ENCODE measurements at places on chromosomes 4 and X.

DNA sequence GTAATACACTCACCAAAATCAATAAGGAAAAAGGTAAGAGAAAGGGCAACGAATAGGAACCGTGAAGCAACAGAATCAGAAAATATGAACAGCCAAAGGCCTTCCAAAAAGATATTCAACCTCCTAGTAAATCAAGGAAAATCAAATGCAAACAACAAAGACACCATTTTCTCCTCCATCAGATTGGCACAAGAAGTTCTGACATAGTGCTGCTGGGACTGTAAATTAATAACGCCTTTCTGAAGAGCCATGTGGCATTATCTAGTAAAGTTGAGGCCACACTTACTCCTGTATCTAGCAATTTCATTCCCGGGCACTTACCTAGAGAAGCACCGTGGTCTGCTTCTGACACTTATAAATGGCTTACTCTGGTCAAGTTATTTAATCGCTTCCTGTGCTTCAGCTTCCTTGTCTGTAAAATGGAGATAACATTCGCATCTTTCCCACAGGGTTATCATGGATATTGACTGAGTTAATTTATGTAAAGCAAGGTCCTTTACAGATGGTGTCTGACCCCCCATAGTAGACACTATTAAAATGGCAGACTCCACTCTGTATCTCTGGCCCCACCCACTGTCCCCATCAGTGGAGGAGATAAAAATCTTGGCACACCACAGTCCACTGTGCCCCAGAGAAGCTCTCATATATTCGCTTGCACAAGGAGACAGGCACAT lies 20.5 kb upstream of the ENPP6 start:
- no peak for DNase-seq

DNA sequence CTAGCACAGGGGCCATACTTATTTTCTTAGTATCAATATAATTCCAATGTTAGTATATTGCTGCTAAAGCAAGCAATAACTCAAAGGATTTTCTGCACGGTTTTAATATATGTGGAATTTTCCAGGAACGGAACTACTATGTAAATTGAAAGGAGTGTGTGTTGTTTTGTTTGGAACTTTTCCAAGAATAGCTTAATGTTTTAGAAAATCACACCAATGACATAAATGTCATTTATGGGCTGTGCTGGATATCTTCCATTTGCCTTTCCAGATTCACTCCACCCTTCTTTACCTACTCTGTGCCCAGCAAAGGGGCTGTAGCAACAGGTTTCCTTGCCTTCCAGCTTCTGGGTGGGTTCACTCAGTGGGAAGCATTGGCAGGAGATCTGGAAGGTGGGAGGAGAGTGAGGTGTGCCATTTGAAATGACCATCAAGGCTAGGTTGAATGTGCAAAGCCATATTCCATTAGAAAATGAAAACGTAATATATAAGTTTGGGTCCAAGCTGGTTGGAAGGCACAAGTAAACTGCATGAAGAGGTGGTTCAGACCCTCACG lies 25.2 kb upstream of the ZFX start:
- no peak for DNase-seq

DNA sequence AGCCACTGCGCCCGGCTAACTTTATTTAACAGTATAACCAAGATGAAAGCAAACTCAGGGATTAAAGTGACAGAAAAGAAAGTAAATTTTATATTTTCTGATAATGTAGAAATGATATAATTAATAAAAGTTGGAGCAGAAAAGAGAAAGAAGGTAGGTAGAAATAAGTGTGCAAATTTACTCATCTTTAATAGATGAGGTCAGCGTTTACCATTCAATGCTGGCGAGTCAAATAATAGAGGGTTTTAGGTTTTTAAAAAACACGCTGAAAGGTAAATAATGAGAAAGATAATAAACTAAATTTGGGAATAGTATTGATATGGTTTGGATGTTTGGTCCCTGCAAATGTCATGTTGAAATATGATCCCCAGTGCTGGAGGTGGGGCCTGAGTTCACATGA lies 13.6 kb downstream of the CDKN2AIP start:
- no peak for DNase-seq

GRCh38 chrX:11188664-11189063 lies 77.5 kb downstream of the HCCS start:
- no peak for DNase-seq

DNA sequence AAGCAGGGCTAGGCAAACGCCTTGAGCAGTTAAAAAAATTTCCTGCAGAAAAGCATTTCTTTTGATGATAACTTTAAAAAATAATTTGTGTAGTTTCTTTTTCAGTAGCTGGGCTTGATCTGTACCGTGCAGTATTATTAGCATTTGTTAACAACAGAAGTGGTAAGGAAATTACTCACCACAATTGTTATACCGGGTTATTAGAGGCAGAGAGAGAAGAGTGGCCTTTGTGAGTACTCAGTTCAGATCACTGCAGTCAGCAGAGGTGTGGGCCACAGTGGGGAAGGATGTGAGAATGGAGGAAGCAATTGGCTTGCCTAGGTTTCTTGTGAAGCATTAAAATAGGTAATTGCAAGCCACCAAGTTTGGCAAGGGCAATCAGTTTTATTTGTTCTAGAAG lies 14.3 kb upstream of the IL21 start:
- no peak for DNase-seq

GRCh38 chr4:185702147-185702663 lies 109.8 kb downstream of the SORBS2 start:
- no peak for DNase-seq

- DNase-seq = no peak
Measured at GRCh38 chr4:94462572-94462971, 10.8 kb downstream of the PDLIM5 start.

GRCh38 chr4:142959173-142959572 lies 113.1 kb upstream of the INPP4B start:
- no peak for DNase-seq

GRCh38 chr4:128782875-128783614 lies 26.5 kb upstream of the JADE1 start:
- DNase-seq = no peak

All from inflammatory macrophage (primary cell).